GDM1 (cell line): ENCODE measurements at places on chromosomes 3 and 15.

GRCh38 chr3:147449669-147450068 lies 40.5 kb downstream of the ZIC1 start:
- DNase-seq = no peak

DNA sequence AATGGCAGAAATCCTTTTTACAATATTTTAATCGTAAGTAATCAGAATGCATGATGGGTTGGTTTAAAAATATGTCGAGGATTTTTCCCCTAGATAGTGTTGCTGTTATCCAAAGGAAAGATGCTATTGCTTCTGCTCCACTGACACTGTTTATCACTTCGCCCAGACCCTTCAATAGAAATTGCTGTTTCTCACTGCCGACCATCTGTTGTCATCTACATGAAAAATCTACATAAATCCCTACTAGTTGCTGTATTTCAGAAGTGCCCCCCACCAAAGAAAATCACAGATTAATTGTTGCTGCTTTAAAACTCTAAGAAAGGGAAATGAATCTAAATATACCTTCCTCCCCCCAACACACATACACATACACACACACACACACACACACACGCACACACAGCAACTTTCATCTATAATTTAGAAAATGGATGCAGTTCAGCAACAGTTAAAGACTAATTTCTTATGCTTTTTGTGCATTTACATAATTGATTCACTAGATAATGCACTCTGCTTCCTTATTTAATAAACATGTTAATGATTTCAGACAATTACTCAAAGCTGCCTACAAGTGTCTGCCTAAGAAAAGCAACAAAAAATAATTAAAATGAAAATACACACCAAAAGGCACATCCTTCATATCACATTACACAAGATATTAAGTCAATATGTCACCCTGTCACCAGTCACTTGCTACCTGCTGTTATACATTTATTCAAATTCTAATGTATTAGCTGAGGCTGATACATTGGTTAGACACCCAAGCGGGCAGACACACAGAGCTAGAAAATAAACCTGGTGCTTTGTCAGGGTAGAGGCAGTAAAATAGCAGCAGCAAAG lies 82.8 kb downstream of the RORA start:
- no peak for DNase-seq

GRCh38 chr15:41928637-41929620 lies 35.1 kb upstream of the SPTBN5 start:
- DNase-seq = no peak

DNA sequence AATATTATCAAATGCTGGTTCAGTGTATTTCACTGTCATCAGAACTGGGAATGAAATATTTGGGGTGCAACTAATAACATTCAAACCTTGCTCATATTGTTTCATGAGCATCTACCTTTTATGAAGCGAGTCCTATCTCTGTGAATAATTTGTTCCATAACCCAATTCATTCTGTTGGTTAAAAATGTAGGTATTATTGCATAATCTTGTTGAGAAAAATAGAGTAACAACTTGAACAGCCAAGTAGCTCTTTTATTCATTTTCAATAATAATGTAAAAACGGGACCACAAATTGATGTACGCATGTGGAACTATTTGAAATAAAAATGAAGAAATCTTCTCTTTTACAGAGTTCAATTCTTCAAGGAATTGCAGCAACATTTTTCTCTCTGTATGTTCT lies 30.1 kb upstream of the TBC1D5 start:
- no peak for DNase-seq

DNA sequence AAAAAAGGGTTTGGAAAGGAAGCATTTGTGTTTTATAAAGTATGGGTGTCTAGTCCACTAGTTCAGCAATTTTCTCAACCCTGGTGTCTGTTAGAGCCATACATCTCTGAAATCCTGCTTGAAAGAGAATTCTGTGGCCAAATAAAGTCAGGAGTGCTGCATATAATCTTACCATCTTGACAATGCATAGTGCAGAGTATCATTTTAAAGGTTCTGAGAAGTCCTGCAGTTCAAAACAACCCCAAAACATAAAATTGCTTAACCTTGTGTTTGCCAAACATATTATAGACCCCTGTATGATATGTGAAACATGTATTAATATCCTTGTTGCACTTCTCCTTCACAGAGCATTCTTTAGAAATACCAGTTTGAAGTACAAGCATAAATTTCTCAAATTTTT lies 191.3 kb downstream of the THSD4 start:
- no peak for DNase-seq

DNA sequence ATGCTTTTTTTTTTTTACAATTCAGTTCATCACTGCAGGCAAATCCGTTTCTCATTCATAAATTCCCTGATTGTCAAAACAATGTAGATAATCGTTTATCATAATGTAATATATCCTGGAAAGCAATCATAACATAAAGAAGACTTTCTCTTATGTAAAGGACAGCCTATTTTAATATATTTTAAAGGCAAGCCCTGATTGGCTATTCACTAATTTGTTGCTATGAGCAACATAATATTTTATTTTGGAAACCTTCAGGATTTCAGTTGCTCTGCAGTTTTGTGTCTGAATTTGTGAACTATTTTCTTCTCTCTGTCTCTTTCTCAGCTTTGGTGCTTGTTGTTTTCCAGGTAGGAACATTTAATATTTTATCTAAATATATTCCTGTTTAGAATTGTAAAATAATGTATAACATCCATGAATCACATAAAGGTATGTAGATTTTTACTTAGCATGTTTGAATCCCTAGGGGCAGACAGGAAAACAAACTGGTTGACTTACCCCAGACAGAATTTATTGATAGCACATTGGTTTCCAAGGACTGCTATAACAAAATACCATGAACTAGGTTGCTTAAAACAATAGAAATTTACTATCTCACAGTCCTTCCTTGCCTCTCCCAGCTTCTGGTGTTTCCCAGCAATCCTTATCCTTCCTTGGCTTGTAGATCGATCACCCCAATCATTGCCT lies 253.5 kb downstream of the CDIN1 start:
- no peak for DNase-seq

DNA sequence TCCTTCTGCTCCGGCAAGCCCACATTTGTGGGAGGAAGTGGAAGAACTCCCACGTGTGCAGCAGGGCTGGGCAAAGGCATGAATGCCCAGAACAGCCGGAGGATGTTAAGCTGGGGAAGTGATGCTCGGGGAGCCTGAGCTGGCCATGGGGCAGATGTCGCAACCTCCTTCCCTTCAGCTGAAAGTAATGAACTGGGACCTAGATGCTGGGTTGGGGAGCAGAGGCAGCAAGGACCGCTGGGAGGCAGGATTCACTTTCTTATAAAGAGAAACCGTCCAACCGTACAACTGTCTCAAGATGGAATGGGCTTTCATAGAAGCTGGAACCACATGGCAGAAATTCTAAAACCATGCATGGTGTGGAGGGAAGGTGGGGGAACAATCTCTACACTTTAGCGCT lies 290.9 kb downstream of the OCA2 start:
- DNase-seq = no peak
